Right renal cortex interstitium (tissue), 3 donors: ENCODE measurements at places on chromosomes 11 and 22. TPM values are rescaled to one million over a fixed set of nuclear protein-coding genes. Genes with fewer than 3 reads are reported as not detected.

GRCh38 chr22:30326255-30326705 is 461 bp downstream of the TBC1D10A start:
- DNase-seq = no peak

GRCh38 chr22:25062386-25063085 is 110.0 kb downstream of the KIAA1671 start:
- no peak for DNase-seq

- DNase-seq = no peak
Observed at GRCh38 chr11:103842191-103842590, 194.2 kb upstream of the DDI1 start.

DNA sequence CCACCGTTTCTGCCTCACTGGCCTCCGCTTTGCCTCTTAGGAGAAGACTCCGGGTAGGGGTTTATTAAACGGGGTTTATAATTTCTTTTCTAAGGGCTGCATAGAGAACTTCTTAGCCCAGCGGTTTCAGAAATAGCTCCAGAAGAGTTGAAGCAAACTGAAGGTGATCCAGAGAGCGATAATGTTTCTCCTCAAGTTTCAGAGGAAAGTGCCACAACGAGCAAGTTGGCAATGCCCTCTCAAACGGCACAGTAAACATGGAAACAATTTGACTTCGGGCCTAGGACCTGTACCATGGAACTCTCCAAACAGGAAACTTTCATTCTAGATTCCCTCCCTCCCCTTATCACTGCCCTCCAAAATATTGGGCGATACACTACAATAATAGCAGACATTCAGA is 1.0 kb downstream of the ADSL start:
- DNase-seq = no peak

DNA sequence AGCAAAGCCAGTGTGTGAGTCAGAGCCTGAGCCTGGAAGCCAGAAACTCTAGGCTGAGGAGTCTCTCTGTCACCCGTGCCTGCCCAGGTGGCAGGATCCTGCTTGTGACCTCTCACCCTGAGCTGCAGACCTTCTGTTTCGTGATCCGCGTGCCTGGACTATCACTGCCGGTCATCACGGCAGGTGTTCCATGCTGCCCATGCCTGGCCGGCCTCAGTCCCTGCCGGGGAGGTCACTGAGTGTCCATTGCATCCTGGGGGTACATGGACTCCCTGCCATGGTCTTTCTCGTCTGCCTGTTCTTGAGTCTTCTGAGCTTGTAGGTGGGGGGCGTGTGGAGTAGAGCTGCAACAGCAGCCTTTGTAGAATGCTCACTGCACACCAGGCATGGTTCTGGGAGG is 1032.4 kb downstream of the TBC1D22A start:
- DNase-seq = no peak

DNA sequence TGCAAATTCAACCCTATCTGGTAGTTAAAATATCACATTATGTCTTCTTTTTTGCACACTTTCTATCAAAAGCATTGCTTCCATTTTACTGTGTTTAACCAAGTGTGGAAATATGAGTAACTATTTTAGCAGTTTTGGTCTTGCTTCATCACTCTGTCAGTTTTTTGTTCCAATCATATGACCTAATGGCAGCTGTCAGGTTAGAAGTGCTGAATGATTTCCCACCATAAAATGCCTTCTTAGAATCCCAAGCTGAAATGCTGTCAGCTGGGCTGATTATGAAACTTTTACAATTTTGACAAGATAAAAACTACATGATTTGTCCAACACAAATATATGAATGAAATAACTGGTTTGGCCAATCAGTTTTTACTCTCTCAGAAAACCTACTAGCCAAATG is 1654.6 kb upstream of the RAG2 start:
- no peak for DNase-seq

The SEPTIN3 gene
- polyA plus RNA-seq = 5.7 TPM

GRCh38 chr11:2746401-2747247 is 46.8 kb upstream of the KCNQ1OT1 start:
- DNase-seq = no peak

DNA sequence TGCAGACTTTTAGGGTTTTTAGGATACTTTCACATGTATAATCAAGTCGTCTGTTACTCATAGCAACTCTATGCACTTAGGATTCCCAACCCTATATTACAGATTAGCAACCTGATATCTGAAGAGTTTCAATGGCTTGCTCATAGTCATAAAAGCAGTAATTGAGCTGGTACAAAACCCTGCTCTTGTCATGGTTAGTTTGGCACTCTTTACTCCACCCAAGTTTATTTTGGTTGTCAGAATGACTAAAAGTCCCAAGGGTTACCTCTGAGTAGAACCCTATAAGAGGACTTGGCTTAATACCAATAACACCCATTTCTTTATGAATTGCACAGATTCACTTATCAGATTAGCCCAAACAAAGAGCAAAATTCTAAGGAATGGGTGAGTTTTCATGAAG is 550.6 kb downstream of the SOX6 start:
- DNase-seq = no peak

The NXPE2 gene
- 0.31 TPM for polyA plus RNA-seq
